ENCODE measurements at places on chromosomes 13 and 19. TPM values are rescaled to one million over a fixed set of nuclear protein-coding genes. Genes with fewer than 3 reads are reported as not detected.

- no peak for DNase-seq
Observed at GRCh38 chr13:48526286-48526685, 6.6 kb downstream of the RCBTB2 start.

The ZNF439 gene
- total RNA-seq, result 6.4 TPM

The FAAP24 gene
- 5.2 TPM for total RNA-seq

DNA sequence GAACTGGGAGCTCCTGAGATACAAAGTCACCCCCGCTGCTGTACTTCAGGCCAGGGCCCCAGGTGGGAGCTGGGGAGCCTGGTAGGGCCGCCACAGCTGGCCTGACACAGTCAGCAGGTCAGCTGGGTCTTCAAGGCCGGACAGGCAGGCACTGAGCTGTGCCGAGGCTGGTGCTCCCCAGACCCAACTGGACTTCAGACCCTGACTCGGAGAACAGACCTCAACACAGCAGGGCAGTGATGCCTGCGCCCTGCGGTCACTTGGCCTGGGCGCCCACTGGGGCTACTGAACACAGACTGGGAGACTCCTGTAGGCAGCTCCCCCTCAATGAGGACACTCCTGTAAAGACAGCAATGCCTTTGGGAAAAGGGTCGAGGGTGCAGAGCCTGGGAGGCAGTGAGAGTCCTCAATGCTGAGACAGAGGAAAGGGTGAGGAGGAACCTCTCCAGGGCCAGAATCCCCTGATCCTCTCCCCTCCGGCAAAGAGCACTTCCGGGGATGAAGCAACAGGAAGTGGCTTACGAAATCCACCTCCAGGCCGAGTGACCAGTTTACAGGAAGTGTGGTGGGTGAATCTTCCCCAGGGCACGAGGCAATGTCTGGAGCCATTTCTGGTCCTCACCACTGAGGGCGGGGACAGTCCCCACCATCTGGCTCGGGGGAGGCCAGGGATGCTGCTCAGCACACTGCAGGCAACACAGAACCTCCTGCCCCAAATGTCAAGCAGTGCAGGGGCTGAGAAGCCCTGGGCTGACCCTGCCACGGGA, 40.8 kb upstream of the ISYNA1 start:
- DNase-seq, result no peak

DNA sequence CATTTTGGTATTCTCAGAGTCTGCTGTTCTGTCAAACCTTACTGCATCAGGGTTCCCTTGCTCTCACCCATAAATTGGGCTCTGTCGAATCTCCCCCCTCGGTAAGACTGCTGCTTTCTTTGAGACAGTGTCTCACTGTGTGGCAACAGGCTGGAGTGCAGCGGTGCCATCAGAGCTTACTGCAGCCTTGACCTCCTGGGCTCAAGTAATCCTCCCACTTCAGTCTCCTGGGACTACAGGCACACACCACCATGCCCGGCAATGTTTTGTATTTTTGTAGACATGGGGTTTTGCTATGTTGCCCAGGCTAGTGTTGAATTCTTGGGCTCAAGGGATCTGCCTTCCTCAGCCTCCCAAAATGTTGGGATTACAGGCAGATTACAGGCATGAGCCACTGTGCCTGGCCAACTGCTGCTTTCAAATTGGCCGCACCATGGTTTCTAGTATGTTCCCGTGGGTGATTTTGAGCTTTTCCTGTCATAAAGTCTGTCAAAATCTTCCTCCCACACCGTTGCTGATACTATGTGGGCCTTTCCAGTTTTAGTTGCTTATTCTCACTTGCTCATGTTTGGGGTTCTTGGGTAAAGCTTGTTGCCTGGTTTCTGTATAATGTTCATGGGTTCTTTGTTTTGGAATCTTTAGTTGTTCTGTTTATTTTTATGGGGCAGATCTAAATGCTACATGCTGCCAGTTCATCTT, 10.6 kb downstream of the RFC3 start:
- DNase-seq, result no peak
